ENCODE measurements at places on chromosomes 5 and 9.

DNA sequence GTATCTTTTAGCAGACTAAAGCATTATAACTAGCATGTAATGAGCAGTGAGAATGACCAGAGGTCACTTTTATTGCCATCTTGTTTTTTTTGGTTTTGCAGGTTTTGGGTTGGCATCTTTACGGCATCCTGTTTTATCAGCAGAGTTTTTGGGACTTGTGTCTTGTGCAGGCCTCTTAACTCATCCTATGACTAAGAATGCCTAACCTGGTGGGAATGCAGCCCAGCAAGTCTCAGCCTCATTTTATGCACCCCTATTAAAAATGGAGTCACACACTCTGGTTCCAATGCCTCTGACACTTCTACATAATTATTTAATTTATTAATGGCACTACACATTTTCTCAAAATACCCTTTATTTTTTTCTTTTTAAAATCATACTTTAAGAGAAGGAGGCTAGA is 726.5 kb upstream of the RIOK2 start:
- DNase-seq = no peak

GRCh38 chr9:112764837-112765236 is 14.3 kb downstream of the SNX30 start:
- no peak for DNase-seq

DNA sequence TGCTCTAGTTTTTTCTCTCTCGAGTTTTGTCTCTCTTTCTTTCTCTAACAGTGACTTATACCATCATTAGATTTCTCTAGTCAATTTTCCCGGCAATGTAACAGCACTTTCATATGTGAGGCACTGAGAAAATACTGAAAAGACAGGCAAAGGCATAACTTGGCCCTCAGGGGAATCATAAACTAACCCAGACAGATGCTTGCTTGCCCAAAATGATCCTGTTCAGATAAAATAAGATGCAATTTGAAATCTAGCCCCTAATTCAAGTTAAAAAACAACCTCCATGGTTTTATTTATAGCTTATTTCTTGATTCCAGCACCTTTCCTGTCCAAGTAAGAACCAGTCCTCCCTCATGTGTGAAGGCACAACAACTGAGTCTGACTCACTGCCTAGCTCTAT is 294.6 kb downstream of the GAS1 start:
- no peak for DNase-seq

DNA sequence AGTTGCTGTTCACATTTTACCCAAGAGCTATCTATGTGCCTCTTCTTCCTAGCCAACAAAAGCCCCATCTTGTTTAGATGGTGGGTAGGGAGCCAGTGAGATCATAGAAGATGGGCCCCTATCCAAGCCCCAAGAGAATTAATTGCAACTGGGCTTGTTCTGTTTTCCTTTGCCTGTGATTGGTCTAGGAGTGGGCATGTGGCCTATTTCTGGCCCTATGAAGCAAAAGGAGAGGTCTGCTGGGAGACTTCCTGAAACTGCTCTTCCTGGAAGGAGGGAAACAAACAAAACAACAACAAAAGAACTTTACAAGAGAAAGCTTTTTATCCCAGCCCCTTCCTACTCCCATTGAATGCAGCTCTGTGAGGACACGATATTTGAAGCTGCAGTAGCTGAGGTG is 32.5 kb upstream of the ALDOB start:
- no peak for DNase-seq

GRCh38 chr5:86735370-86735769 is 117.6 kb downstream of the COX7C start:
- DNase-seq = no peak

DNA sequence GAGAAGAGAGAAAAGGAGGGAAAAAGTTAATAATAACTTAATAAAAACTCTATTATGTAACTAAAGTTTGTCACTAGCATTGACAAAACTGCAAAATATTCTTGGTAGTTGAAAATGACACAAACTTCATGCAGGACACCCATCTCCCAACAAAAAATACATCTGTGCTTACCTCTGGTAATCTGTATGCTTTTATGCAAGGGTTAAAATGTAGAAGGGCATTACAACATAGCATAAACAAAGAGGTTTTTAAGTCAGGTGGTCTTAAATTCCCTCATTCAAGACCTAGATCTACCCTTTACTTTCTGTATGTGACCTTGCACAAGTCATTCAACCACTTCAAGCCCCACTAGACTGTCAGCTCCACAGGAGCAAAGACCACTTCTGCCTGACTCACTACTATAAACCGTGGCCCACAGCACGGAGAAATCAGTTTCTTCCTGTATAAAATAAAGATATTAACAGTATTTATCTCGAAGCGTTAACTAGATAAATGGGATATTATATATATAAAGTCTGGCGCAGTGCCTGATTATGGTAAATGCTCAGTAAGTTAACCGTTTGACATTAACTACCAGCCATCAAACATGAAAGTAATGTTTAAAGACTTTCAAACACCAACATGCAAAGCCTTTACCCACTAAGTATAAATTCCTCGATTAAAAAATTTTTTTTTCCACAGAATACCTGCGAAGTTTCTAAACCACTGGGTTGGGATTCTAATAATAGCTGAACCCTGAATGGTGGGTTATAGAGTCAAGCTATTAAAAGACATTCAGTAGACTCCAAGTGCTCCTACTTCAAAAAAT is 2.0 kb downstream of the FBXL17 start:
- no peak for DNase-seq

DNA sequence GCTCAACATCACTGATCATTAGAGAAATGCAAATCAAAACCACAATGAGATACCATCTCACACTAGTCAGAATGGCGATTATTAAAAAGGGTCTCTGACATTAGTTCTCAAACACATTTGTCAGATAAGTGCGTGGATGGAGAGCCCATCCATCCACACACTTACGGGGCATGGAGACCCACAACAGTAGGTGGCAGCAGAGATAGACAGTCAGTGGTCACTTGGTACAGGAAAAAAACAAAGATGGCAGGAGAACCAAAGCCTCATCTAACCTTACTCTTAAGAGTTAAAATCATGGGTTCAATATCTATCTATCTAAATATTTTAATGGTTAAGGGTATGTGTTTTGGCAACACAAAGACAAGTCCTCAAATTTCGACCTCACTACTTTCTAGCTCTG is 1378.7 kb upstream of the C9orf72 start:
- no peak for DNase-seq

DNA sequence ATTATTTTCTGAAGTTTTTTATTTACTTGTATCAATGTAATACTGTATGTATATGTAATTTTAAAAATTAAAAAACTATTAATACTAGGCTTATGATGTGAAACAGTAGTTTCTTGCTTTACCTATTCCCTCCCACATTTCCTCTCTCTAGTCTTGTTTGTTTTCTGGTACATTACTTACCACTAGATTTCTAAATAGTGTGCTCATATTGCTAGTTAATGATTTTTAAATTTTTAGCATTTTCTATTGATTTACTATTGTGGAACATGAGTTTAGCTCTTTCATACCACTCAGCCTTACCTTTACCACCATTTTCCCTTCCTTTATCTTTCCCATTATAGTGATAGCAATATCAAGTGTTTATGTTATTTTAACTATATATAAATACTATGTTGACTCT is 39.3 kb downstream of the UBE2R2 start:
- no peak for DNase-seq

DNA sequence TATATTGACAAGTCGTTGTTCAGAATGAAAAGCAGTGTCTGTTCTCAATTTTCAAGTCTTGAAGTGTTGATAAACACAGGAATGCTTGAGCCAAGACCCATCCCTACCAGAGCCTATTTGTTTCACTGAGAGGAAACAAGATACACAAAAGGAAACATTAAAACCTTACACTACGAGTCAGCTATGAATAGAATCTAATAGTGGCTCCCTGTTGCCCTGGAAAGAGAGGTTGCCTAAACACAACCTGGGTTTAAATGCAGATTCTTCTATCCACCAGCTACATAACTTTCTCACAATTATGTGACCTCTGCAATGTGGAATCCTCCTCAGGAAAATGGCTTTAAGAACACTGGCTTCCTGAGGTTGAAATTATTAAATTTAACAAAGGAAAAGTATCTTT is 29.1 kb upstream of the BNC2 start:
- no peak for DNase-seq

- DNase-seq = no peak
These were observed 30.2 kb downstream of the BRINP1 start for GRCh38 chr9:119339056-119339455.

DNA sequence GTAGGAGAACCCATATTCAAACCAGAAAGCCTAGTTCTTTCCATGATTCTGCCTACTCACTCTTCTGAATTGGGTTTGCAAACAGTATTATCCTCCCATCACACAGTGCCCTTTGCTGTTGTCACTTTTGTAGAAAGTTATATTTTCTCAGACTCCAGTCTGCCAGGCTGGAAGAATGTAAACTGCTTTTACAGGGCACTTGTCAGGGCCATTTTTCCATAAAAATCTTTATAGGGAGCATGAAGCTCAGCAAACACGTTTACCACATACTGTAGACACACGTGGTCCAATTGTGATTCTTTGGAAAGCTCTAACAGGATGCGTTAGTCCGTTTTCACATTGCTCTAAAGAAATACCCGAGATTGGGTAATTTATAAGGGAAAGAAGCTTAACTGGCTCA is 204.0 kb downstream of the KCNN2 start:
- no peak for DNase-seq

All from T-helper 22 cell (primary cell).